Activated naive CD8-positive, alpha-beta T cell treated with anti-CD3 and anti-CD28 coated beads, Interleukin-2, amount 10 ng/mL, durations not matched to agents 7 days and 5 days (primary cell): ENCODE measurements at places on chromosomes 16 and 17. TPM values are rescaled to one million over a fixed set of nuclear protein-coding genes. Genes with fewer than 3 reads are reported as not detected.

- DNase-seq: no peak
Measured at GRCh38 chr17:79737046-79737921, 6.5 kb downstream of the ENPP7 start.

DNA sequence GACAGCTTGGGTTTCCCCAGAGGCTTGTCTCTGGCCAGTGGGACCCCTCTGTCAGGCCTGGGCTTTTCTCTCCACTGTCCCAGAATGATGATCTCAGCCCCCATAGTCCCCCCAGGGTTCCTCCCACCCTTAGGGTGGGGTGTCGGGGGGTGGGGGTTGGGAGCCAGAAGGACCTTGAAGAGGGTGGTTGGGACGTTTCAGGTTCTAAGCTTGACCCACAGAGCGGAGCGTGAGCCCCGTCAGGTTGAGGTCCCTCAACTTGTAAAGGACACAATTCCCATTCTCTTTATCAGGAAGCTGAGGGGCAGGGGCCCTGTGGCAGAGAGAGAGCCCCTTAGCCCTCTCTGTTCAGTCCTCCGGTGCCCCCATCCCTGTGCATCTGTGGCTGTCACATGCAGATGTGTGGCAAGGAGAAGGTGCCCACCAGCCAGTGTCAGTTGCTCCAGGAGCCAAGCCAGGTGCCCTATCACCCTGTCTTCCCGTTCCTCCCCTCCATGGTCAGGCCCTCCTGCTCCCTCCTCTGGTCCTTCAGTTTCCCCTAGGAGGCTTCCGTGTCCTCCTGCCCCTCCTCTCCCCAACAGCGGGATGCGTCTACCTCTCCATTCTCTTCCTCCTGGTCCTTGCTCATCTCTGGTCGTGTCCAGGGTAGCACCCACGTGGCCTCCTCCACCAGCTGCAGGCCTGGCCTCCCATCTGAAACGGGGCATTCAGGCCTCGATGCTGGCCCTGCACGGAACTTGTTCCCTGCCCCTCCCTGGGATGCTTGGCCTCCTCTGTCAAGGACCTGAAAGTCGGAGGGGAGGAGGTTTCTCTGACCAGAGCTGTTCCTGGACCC, 1.5 kb upstream of the NTN3 start:
- no peak for DNase-seq

DNA sequence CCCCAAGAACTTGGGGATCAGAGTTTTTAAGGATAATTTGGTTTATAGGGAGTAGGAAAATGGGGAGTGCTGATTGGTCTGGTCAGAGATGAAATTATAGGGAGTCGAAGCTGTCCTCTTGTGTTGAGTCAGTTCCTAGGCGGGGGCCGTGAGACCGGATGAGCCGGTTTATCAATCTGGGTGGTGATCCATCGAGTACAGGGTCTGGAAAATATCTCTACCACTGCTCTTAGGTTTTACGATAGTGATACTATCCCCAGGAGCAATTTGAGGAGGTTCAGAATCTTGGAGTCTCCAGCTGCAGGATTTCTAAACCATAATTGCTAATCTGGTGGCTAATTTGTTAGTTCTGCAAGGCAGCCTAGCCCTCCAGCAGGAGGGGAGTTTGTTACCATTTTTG, 403.4 kb downstream of the CDH11 start:
- no peak for DNase-seq

GRCh38 chr17:81640011-81640410, 3.0 kb downstream of the TSPAN10 start:
- no peak for DNase-seq

- no peak for DNase-seq
Measured at GRCh38 chr16:26747760-26748159, 319.0 kb upstream of the C16orf82 start.

The TBC1D3B gene
- total RNA-seq: 9.9 TPM

DNA sequence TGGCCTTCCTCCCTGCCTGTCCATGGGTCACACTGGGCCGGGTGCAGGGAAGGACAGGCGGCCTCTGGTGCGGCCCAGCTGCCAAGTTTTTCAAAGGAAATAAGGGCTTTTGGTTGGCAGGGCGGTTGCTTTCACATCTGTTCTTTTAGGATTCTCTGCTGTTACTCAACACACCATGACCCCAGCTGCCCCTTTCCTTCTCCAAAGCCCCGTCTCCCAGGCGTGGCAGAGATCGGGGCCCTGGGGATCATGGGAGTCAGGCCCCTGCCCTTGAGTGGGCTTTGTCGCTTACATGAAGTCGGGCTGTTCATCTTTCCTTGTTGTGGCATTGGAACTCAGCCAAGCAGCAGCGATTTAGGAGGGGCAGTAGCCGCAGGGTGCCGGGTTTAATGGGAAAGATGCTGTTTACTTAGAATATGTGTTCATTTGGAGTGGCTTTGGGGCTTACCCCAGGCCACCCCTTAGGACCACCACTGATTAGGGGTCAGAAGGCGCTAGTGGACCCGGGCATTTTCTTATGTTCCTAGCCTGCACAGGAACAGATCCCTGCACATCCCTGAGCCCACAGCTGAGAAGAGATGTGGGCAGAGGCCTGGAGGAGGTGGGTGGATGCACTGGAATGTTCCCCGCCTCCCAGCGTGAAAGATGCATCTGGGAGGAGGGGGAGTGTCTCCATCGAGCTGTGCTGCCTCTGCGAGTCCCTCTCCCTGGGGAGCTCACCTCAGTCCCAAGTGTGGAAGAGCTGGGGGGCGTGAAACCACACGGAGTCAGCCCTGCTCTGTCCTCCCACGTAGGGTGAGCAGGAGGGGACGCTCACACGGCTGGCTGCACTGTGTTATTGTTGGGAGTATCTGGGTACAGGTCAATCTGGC, 6.8 kb upstream of the ADCY7 start:
- no peak for DNase-seq

- no peak for DNase-seq
Measured at GRCh38 chr17:27315322-27315721, 21.4 kb downstream of the WSB1 start.

DNA sequence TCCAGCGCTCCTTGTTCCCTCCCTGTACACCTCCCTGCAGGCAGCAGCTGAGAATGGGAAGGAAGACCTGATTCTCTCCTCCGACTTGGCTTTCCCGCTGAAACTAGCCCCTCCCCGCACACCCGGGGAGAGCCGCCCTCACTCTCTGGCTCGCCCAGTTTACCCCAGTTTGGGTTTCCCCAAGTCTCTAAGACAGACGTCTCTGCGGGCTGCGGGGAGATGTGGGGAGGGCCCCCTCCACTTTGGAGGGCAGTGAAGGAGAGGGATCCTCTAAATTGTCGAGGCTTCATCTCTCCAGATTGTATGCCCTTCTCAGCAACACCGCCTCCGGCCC, 797 bp downstream of the GRB7 start:
- no peak for DNase-seq

GRCh38 chr16:19138601-19139000, 24.8 kb downstream of the ITPRIPL2 start:
- DNase-seq: no peak

DNA sequence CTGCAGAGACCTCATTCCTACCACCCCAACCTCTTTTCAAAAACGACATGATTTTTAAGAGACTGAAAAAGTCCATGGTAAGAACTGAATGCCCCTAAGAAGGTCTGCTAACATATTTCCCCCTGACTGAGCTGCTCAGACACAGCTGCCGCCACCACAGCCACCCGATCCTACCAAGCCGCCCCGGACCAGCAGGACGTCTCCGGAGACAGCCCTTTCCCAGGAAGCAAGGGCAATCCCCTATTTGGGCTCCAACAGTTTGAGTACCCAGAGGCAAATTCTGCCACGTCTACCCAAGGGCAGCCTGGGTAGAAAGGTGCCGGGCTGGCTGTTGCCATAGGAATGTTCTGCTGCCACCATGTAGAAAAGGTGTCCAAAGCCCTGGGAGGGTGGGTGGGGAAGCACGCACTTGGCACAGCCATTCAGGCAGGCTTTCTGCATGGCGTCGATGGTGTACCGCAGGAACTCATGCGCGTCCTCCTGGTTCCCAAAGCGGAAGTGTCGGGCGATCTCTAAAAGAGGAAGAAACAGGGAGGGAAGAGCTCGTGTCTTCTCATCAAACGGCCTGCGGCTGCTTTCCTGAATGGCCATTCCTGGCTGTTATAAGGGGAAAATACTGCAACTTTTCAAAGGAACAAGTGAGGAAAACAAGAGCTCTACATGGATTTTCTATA, 13.6 kb downstream of the USP36 start:
- no peak for DNase-seq

GRCh38 chr16:1870365-1871082, 1.4 kb downstream of the MEIOB start:
- no peak for DNase-seq

- DNase-seq: no peak
Measured at GRCh38 chr17:75447951-75448856, 8.2 kb upstream of the TMEM94 start.

DNA sequence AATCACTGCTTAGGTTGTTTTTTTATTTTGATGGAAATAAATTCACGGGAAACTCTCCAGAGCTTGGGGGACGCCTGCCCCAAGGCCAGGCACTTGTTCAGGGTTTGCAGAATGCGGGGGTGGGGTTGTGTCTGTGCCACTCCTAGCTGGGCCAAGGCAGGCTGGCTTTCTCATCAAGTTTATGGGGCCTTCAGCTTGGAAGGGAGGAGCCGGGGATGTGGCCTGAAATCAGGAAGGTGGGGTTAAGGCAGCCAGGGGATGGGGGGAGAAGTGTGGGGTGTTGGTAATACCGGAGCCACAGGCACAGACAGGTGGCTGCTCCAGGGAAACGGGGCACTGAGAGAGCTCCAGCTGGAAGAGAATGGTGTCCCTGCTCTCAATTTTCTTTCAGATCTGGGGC, 1.7 kb upstream of the CHAD start:
- no peak for DNase-seq

- DNase-seq: no peak
Measured at GRCh38 chr17:82534401-82534812, 14.9 kb downstream of the FOXK2 start.

The TMEM235 gene
- not detected for total RNA-seq

The TBC1D3 gene
- total RNA-seq: not detected

GRCh38 chr17:45857977-45858708, 13.5 kb downstream of the SPPL2C start:
- DNase-seq: no peak

GRCh38 chr17:62671553-62671952, 44.1 kb downstream of the MRC2 start:
- DNase-seq: no peak

The ZNF597 gene
- total RNA-seq: 4.2 TPM

DNA sequence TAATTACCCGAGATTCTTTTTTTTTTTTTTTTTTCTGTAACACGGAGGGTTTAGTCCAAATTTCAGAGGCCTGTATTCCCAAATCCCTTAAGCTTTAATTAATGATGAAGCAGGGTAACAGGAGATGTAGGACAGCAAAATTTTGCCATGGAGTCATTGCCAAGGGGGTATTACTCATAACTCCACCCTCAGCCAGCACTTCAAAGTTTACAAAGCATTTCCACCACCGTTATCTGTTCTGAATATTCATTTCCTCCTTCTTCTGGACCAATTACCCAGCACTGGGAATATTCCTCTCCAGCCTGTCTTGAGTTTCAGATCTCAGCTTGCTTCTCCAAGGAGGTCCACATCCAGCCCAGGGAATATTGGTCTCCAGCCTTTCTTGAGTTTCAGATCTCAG, 747.5 kb upstream of the EEF2KMT start:
- no peak for DNase-seq

DNA sequence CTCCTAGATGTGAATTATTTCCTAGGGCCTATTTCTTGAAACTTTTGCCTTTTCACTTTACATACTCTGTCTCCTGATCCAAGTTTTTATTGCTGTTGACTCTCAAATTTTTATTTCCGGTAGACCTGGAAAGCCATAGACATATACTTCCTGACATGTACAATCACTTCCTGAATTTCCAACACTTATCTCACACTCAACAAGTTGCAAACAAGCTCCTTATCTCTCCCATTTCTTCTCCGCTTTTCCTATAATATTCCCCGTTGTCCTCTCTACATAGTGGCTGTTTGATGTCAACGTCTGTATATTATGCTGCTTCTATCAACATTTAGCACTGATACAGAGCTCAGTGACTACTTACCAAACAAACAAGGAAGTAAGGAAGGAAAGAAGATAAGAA, 59.3 kb downstream of the IKZF3 start:
- DNase-seq: no peak

The KCNJ2 gene
- total RNA-seq: not detected

The ZNF207 gene
- total RNA-seq: 274 TPM

- DNase-seq: no peak
Measured at GRCh38 chr17:6352016-6352415, 82.9 kb downstream of the AIPL1 start.

The GPRC5B gene
- not detected for total RNA-seq

The NPIPA3 gene
- 1.8 TPM for total RNA-seq

DNA sequence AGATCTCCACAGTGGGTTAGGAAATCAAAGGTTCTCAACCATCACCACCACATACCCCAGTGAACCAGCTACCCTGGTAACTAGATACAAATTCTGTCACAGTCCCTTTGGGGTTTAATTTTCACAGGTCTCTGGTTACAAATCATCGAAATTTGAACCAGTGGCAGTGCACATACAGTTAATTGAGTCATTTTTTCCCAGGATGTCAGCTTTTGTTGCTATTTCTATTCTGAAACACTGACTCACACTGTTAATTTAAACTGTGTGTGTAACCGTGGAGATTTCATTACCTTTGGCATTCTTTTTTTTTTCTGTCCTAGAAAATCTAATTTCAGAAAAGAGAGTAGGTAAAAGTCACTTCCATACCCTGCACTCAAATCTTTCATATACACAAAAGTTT, 511.5 kb downstream of the TOX3 start:
- DNase-seq: no peak

DNA sequence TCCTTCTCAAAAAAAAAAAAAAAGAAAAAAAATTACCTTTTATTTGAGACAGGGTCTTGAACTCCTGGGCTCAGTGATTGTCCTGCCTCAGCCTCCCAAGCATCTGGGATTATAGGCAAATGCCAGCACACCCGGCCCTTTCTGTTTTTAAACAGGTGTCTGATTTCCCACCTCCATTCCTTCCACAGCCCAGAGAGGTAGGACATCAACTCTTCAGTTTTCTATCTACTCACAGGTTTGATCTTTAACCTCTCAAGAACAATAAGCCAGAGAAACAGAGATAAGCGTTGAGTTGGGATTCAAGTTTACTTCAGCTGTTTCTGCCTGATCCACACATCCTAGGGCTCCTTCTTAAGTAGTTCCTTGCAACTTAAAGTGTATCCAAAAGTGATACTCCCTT, 41.5 kb upstream of the TEX2 start:
- no peak for DNase-seq

DNA sequence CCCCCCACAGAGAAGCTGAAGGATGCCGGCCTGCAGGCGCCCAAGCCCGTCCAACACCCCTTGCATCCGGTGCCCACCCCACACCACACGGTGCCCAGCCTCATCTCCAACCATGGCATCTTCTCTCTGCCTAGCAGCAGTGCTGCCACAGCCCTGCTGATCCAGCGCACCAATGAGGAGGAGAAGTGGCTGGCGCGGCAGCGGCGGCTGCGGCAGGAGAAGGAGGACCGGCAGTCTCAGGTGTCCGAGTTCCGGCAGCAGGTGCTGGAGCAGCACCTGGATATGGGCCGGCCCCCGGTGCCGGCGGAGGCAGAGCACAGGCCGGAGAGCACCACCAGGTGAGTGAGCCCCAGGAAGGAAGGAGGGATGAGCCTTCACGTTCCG, 31.5 kb downstream of the GINS2 start:
- DNase-seq: no peak

GRCh38 chr17:46817151-46817900, 1.2 kb downstream of the WNT3 start:
- DNase-seq: no peak
